ENCODE measurements at places on chromosomes 5 and 9. TPM values are rescaled to one million over a fixed set of nuclear protein-coding genes. Genes with fewer than 3 reads are reported as not detected.

The SOX30 gene
- 0.24 TPM for total RNA-seq

The PDGFRB gene
- total RNA-seq, result 6.0 TPM

The N4BP3 gene
- 1.9 TPM for total RNA-seq

The CCL21 gene
- total RNA-seq, result 43.7 TPM

The KCTD16 gene
- 0.09 TPM for total RNA-seq

The ADAMTSL1 gene
- 2.3 TPM for total RNA-seq

The UNC5A gene
- 0.28 TPM for total RNA-seq

- H3K27me3 ChIP-seq, result no peaks in the 10 kb centered on the region
- peaks cover 3% of the 10 kb centered on the region for H3K4me1 ChIP-seq
- H3K27ac ChIP-seq, result no peak overlapping the region
- DNase-seq, result no peak
- H3K4me3 ChIP-seq, result no peak overlapping the region
These were observed 6.2 kb downstream of the CENPK start for GRCh38 chr5:65556718-65557117.

- H3K4me1 ChIP-seq, result peaks cover 5% of the 10 kb centered on the region
- no peaks in the 10 kb centered on the region for H3K36me3 ChIP-seq
- peak overlapping the region; percentile 45 for H3K4me3 ChIP-seq
- peak overlapping the region; percentile 26 for H3K27ac ChIP-seq
- no peak for DNase-seq
These were observed 598 bp downstream of the MYO10 start for GRCh38 chr5:16935231-16936149.

- H3K4me3 ChIP-seq, result no peak overlapping the region
- H3K27ac ChIP-seq, result no peak overlapping the region
- DNase-seq, result no peak
- no peaks in the 10 kb centered on the region for H3K27me3 ChIP-seq
These were observed 388.7 kb downstream of the EFNA5 start for GRCh38 chr5:107282061-107282460.

- no peak for DNase-seq
- H3K4me1 ChIP-seq, result peaks cover 29% of the 10 kb centered on the region
- no peak overlapping the region for H3K4me3 ChIP-seq
- H3K36me3 ChIP-seq, result no peaks in the 10 kb centered on the region
- peaks cover 11% of the 10 kb centered on the region for H3K27me3 ChIP-seq
These were observed 173.1 kb upstream of the IER5L start for GRCh38 chr9:129351058-129351641.

- H3K36me3 ChIP-seq, result no peaks in the 10 kb centered on the region
- no peak overlapping the region for H3K27ac ChIP-seq
- no peak overlapping the region for H3K4me3 ChIP-seq
- H3K4me1 ChIP-seq, result no peaks in the 10 kb centered on the region
These were observed 5.2 kb upstream of the FCN2 start for GRCh38 chr9:134875371-134875770.

DNA sequence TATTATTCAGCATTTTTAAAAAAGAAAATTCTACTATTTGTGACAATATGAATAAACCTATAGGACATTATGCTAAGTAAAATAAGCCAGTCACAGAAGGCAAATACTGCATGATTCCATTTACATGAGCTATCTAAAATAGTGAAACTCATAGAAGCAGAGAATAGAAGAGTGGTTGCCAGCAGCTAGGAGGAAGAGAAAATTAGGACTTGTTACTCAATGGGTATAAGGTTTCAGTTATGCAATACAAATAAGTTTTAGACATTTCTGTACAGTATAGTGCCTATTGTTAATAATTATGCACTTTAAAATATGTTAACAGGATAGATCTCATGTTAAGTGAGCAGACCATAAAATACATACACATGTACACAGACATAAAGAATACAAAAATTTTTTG lies 73.8 kb upstream of the SPINK5 start:
- no peak overlapping the region for H3K4me3 ChIP-seq
- H3K27me3 ChIP-seq, result no peaks in the 10 kb centered on the region
- no peak overlapping the region for H3K27ac ChIP-seq
- no peak for DNase-seq

DNA sequence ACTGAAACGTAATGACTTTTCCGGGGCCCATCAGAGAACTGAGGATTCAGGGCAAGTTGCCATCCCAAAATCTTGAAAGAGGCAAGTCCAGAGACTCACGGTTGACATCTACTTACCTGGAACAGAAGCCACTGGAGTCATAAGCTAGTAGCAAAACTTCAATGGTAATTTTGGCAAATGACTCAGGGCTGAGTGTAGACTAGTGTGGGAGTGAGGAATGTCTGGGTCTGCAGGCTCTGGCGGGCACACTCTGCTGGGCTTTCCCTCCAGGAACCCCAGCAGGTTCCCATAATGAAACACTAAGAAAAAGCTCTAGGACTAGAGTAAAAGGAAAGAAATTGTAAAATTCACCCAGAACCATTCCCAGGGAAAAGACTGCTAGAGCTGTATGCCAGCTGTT lies 122.9 kb upstream of the NFIL3 start:
- DNase-seq, result no peak
- no peaks in the 10 kb centered on the region for H3K27me3 ChIP-seq
- H3K4me1 ChIP-seq, result no peaks in the 10 kb centered on the region
- H3K27ac ChIP-seq, result no peak overlapping the region
- H3K36me3 ChIP-seq, result no peaks in the 10 kb centered on the region

- H3K4me1 ChIP-seq, result no peaks in the 10 kb centered on the region
- H3K36me3 ChIP-seq, result no peaks in the 10 kb centered on the region
These were observed 37.7 kb downstream of the TSPAN17 start for GRCh38 chr5:176685010-176685409.

GRCh38 chr5:131587541-131587940 lies 47.5 kb downstream of the RAPGEF6 start:
- H3K4me3 ChIP-seq, result no peak overlapping the region
- DNase-seq, result no peak
- no peaks in the 10 kb centered on the region for H3K4me1 ChIP-seq
- H3K36me3 ChIP-seq, result no peaks in the 10 kb centered on the region

- H3K4me3 ChIP-seq, result no peak overlapping the region
- H3K27ac ChIP-seq, result no peak overlapping the region
- DNase-seq, result no peak
These were observed 145.7 kb upstream of the TRPC7 start for GRCh38 chr5:136511046-136511445.

DNA sequence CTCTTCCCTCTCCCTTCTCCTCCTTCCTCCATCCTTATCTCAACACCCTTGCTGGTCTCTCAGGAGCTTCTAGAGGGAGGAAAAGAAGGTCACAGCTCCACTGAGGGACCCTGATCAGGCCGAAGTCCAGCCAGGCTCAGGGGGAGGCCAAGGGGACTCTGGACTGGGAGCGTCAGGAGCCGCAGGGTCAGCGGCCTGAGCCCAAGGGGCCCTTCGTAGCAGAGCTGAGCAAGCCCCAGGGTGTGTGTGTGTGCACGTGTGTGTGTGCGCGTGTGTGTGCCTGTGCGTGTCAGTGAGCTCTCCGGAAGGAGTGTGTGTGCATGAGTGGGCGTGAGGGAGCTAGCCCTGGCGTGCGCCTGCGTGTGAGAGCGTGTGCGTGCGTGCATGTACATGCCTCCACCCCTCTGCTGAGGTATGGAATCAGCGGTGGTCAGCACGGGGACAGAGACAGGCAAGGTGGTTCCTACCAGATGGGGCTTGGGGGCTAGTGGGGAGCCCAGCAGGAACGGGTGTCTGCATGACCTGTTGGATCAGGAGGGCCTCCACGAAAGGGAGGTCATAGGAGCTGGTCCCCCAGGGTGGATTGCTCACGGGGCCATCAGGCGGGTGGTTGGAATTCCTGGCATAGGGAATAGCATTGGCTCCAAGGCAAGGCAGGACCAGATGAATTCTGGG lies 10.0 kb upstream of the AGPAT2 start:
- H3K27ac ChIP-seq, result no peak overlapping the region
- DNase-seq, result no peak
- H3K27me3 ChIP-seq, result no peaks in the 10 kb centered on the region
- H3K4me1 ChIP-seq, result peaks cover 49% of the 10 kb centered on the region

DNA sequence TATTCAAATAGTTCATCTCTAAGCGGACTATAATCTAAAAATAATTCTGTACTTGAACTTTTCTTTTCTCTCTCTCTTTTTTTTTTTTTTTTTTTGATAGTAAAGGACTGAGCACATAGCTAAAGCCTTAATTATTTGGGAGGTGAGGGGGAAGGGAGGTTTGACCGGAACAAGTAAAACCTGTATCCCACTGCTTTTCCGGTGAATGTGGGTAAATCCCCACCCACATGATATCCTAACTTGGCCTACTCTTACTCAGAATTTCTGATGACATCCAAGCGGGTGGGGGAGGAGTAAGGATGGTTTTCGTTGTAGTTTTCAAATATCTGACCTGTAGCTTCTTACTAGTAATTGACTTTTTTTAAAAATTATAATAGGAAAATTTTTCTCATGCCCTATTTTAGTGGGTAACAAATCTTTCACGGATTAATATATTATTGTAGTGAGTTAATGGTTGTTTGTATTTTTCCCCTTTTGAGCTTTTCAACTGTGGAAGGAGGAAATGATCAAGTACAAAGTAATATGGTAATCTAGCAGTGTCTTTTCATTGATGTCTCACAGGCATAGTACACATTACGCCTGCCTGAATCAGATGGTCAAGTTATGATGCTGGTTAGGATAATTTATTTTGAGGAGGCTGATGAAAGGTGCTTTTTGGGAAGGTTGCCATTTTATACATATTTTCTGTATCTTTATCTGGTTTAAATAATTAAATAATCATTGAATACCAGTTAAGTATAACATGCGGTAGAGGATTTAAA lies 2.2 kb upstream of the ELL2 start:
- H3K4me3 ChIP-seq, result no peak overlapping the region
- no peak for DNase-seq
- H3K36me3 ChIP-seq, result no peaks in the 10 kb centered on the region
- no peak overlapping the region for H3K27ac ChIP-seq
- H3K4me1 ChIP-seq, result peaks cover 29% of the 10 kb centered on the region
- peaks cover 17% of the 10 kb centered on the region for H3K27me3 ChIP-seq

DNA sequence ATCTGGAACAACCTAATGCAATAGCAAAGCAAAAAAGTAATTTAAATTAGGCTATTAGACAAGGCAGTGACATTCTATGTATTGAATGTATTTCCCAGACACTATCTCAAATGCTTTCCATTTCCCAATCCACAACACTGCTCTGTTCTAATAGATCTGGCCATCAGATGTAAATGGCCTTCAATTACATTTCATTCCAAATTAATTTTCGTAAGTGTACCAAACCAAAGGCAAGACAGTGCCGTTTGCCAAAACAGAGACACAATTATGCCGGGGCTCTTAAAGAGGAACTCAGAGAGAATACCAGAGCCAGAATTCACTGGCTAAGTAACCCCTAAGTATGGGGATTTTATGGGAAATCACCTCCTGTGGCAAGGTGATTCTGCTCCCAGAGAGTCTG lies 63.1 kb downstream of the GNAQ start:
- H3K4me1 ChIP-seq, result peaks cover 7% of the 10 kb centered on the region
- H3K27ac ChIP-seq, result no peak overlapping the region
- no peak for DNase-seq
- H3K36me3 ChIP-seq, result no peaks in the 10 kb centered on the region
- H3K4me3 ChIP-seq, result no peak overlapping the region
- H3K27me3 ChIP-seq, result no peaks in the 10 kb centered on the region

GRCh38 chr5:86977190-86977589 lies 290.5 kb upstream of the RASA1 start:
- no peaks in the 10 kb centered on the region for H3K36me3 ChIP-seq
- DNase-seq, result no peak
- no peaks in the 10 kb centered on the region for H3K27me3 ChIP-seq
- H3K27ac ChIP-seq, result no peak overlapping the region

GRCh38 chr5:43646992-43647391 lies 44.0 kb downstream of the NNT start:
- H3K36me3 ChIP-seq, result peaks cover 56% of the 10 kb centered on the region
- H3K27ac ChIP-seq, result no peak overlapping the region
- no peaks in the 10 kb centered on the region for H3K27me3 ChIP-seq
- H3K4me3 ChIP-seq, result no peak overlapping the region
- no peak for DNase-seq

GRCh38 chr5:124453221-124454051 lies 293.0 kb downstream of the ZNF608 start:
- DNase-seq, result no peak
- H3K27ac ChIP-seq, result no peak overlapping the region
- H3K4me3 ChIP-seq, result no peak overlapping the region
- no peaks in the 10 kb centered on the region for H3K27me3 ChIP-seq
- no peaks in the 10 kb centered on the region for H3K36me3 ChIP-seq

DNA sequence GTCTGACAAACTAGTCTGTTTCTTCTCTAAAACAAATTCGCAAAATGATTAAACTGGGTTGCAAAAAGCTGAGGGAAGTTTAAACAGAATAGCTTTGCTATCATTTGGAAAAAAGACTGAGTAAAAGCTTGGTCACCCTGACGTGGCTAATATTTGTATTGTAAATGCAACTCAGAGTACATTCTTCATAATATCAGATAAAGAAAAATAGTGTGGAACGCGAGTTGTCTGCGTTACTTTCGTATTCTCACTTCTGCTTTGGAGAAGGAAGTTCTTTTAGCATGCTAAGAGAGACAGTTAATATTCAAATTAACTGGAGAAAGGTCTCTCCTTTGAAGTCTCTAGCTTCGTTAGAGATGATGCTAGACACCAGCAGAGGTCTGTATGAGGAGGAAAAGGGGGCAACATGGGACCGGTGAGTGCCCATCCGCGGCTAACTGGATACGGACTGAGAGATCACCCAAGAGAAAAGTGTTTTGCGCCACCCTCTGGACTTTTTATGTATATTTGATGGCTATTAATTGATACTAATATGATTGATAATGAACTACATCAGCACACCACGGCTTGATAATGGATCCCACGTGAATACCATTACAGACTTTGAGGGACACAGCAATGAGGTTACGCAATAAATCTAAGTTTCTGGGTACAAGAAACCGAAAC lies 2.9 kb upstream of the CNTRL start:
- H3K27me3 ChIP-seq, result no peaks in the 10 kb centered on the region
- H3K4me3 ChIP-seq, result peak overlapping the region; percentile 36
- H3K4me1 ChIP-seq, result peaks cover 27% of the 10 kb centered on the region
- peak overlapping the region; percentile 84 for H3K27ac ChIP-seq

DNA sequence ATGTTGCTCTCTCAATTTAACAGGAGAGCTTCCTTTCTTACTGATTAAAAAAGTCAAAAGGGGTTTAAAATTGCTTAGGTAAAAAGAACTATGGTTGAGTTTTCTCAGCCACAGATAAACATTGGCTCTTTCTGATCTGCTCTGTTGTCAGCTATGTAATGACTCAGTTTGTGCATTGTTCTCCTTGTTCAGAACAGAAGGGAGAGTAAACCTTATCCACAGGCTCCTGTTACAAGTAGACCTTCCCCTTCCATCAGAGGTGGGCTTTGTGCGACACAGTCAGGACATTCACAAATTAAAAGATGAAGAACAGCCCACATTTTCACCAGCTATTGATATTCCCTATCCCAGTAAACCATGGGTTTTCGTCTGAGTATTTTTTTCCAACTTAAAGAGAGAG lies 236.3 kb upstream of the SEMA6A start:
- no peak overlapping the region for H3K4me3 ChIP-seq
- no peak for DNase-seq
- no peak overlapping the region for H3K27ac ChIP-seq
- no peaks in the 10 kb centered on the region for H3K27me3 ChIP-seq
- H3K36me3 ChIP-seq, result no peaks in the 10 kb centered on the region

- no peak for DNase-seq
- H3K27ac ChIP-seq, result no peak overlapping the region
- no peaks in the 10 kb centered on the region for H3K36me3 ChIP-seq
- no peaks in the 10 kb centered on the region for H3K4me1 ChIP-seq
- no peak overlapping the region for H3K4me3 ChIP-seq
- H3K27me3 ChIP-seq, result no peaks in the 10 kb centered on the region
These were observed 410.6 kb downstream of the PSAT1 start for GRCh38 chr9:78707481-78707991.
